ENCODE measurements at places on chromosomes 6 and 20.

DNA sequence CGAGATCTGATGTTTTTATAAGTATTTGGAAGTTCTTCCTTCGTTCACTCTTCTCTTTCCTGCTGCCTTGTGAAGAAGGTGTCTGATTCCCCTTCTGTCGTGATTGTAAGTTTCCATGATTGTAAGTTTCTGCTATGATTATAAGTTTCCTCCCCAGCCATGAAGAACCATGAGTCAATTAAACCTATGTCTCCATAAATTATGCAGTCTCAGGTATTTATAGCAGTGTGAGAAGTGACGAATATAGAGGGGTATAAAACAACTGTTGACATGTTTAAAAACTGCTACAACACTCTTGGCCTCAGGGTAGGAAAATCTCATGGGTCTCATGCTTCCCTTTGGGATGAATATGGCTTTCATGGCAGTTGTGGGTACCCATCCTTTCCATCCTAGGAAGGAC lies 5.8 kb upstream of the WFDC2 start:
- no peak for DNase-seq

DNA sequence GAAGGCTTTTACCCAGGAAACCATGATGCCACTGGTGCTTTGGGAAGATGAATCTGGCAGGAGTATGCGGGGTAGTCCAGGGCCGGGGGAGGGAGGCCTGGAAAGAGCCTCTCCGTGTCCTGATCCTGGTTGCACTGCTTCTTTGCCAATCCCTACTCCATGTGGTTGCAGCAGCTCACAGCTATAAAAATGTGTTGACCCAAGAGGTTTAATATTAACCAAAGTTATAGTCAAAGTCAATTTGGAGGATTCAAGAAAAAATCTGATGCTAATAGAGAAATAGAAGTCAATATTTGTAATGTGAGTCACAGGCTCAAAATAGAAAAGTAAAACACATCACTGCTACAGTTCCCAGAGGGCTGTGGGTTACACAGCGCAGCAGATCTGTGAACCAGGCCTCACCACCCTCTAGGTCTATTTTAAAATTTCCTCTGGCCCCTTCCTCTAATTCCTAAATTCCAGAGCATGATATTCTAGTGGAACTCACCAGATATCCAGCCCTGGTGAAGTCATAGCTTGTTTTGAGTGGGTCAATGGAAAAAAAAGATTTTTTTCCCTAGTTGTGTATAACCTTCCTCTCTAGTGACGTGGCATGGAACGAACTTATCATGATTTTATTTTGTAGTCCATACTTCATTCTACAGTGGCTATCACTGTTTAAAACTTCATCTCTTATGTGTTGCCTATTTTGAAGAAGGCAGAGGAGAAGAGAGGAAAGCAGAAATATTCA lies 63.2 kb upstream of the BMP2 start:
- no peak for DNase-seq

DNA sequence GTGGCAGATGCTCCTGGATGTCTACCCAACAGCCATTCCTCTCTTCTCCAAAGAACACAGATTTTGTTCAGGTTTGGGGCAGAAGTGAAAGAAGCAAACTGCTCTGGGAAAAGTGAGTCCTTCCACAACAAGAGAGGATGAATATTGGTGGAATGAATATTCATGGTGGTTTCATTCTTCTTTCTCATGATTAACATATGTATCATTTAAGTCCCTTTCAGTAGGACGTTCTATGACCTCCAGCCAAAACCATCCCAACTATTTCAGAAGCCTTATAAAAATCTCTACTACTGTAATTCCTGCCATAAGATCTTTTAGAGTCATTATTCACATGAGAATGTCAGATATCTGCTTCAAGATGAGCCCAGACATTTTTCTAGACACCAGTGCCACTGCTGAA lies 44.4 kb downstream of the MDN1 start:
- no peak for DNase-seq

GRCh38 chr20:35615667-35616464 lies at the start of gene SPAG4:
Gene SPAG4, plus strand, starts transcription at chr20:35615829. Its CDS starts 175 bp downstream, at chr20:35616004.
- peak; percentile 99 for DNase-seq

DNA sequence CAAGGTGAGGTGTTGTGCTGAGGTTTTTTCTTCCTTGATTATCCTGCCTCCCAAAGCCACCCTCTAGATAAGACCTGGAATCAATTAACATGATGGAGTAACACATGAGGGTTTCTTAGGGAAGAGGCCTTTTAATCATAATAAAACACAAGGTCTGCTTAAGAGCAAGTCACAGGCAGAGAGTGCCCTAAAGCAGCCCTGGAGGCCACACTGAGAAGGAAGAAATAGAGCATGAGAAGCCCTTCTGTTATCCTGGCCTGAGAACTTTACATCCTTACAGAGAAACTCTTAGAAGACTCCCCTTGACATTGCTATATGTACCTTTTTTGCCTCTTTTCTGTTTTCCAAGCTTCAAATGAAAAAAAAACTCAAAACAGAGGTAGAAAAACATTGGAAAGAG lies 132.3 kb downstream of the CEP57L1 start:
- DNase-seq: no peak

DNA sequence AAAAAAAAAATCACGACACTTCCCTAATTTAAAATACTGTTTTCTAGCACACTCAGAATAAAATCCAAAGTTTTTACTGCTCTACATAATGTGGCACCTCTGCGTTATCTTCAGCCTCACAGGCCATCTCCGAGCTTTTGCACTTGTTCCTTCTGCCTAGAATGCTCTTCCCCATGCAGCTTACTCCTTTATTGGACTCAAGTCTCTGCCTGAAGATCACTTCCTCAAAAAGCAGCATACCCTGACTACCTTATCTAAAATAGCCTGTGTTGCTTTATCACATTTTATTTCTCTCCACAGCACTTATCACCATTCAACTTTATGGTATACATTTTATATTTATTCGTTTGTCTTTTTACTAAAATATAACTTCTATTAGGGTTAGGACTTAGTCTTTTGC lies 2.3 kb downstream of the ZNF322 start:
- DNase-seq: no peak

DNA sequence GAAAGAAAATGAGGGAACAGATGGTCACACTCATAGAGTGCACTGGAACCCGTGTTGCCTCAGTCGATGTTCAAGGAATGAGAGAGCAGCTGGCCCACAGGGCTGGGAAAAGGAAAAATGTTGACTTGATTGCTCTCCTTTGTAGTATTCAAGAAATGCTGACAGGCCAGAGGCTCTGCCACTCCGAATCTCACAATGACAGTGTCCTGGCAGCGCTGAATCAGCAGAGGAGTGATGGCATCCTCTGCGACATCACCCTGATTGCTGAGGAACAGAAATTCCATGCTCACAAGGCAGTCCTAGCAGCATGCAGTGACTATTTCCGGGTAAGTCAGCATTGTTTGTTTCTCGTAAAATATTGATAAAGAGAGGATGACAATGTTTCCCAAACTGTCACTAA lies 51.3 kb downstream of the KLHL32 start:
- peak; percentile 7 for DNase-seq

DNA sequence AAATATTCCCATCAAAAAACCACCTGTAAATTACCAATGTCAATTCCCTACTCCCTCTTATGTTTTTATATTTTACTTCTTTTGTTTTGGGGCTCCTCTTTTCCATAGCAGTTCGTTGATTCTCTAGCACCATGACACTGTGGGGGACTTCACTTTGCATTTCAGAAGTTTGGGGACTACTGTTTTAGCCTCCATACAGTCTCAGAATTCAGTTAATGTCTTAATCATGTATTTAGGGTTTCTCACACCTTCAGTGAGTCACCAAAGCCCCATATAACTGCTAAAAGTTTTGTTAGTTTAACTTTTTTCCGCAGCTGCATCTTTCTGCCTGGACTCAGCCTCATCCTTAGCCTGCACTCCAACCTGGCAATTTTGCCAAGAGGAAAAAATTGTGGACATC lies 20.7 kb upstream of the AIG1 start:
- DNase-seq: no peak

DNA sequence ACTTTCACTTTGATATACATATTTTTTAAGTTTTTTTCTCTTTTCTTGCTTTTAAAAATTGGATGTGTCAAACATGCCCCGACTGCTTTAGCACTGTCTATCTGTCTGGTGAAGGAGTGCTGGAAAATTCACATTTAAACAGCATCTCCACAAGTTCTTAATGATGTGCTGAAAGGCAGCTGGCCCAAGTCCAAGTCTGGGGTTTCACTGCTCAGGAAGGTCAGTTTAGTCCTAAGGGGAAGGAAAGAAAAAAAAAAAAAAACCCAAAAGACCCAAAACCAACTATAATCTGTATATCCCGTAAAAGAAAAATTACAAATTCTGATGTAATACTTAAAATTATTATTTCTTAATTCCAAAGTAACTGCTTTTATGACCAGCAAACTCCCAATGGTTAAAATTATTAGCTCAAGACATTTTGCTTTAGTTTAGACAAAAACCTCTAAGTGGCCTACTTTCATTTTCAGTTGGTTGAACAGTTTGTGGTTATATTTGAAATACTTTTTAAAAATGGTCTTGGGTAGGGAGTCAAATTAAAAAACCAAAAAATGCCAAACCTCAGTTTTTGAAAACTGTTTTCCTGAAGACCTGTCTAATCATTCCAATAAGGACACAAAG lies 79.5 kb upstream of the PREP start:
- no peak for DNase-seq

GRCh38 chr6:43980004-43980795 lies 147.1 kb downstream of the MRPL14 start:
- DNase-seq: no peak

DNA sequence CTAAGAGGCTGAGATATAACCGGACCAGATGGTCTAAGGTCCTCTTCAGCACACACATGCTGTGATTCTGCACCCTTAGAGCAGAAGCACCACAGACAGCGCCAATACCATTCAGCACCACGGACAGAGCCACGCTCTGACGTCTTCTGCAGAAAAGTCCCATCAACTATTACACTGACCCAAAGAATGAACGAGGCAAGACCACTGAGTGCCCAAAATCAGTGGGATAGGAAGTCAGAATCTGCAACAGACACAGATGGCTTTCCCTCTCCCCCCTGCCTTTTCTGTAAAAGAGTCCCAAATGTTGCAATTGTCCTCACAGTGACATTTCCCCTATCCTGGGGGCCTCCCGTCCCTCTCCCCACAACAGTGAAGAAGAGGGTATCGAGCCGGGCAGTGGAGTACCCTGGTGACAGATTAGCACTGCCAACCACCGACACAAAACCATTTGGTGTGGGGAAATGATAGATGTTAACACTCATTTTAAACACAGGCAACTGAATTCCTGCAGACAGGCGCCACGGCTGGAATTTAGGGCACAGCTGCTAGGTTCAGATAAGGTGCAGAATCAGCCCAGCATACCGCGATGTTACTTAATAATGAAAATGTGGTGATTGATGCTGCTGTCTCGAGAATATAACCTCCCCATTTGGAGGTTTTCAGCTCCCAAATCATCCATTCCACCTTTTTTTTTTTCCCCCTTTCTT lies 66.6 kb upstream of the CTNNBL1 start:
- no peak for DNase-seq

GRCh38 chr6:31572041-31572911 lies at the start of gene LTA:
Gene LTA, plus strand, starts transcription at chr6:31572289. Its CDS starts 454 bp downstream, at chr6:31572743.
- DNase-seq: no peak

- no peak for DNase-seq
These were observed 680.2 kb upstream of the MMS22L start for GRCh38 chr6:97963193-97963592.

- no peak for DNase-seq
These were observed 5.7 kb downstream of the C20orf204 start for GRCh38 chr20:64041781-64042053.

GRCh38 chr6:46491628-46492547 lies 639 bp upstream of the RCAN2 start:
- DNase-seq: peak; percentile 74

DNA sequence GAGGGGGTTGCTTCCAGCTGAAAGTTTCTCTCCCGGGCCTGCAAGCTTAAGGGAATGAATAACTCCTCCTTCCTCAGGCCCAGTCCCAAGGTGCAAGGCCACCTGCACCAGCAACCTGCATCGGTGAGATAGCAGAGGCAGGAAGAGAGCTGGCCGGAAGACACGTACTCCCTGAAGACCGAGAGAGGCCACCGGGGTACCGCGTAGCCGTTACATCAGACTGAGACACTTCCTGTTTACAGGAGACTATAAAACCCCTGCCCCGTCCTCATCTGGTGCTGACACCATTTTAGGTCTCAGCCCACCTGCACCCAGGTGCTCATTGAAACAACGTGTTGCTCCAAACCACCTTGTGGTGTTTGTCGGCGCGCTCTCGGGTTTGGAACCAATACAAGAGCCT lies 60.5 kb upstream of the PRND start:
- DNase-seq: no peak

GRCh38 chr6:11353921-11354389 lies 121.5 kb upstream of the NEDD9 start:
- no peak for DNase-seq

DNA sequence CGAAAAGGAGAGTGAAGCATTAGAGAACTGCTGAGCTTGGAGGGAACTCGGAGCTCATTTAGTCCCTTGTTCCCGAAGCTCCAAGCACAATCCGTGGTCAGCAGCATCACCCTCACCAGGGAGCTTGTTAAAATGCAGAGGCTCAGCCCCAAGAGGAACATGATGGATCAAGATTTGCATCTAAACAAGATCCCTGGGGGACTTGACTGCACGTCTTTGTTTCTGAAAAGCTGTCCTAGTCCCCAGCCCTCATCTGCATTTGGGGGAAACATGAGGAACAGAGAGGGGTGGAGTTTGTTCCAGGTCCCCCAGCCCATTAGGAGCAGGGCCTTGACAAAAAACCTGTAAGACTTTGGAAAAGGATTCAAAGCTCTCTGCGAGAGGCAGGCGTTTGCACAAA lies 4.1 kb upstream of the LBP start:
- DNase-seq: no peak

- DNase-seq: no peak
These were observed 1310.0 kb upstream of the EYS start for GRCh38 chr6:67016921-67017460.

DNA sequence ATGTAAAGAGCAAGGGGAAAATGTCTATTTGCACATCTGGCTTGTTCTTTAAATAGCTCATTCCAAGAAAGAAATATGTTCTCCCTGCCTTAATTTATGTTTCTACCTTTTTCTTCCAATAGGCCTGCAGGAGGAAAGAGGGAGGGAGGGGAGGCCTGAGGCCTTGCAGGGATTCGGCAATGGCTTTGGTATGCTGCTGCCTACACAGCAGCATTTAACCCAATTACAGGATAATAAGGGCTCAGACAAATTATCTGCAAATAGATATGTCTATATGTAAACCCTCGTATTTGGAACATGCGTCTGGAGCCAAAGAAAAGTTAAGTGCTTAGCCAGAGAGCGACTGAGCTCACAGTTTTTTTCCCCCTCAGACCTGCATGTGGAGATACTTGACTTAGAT lies 277.2 kb downstream of the CDC5L start:
- no peak for DNase-seq

GRCh38 chr20:46264391-46265266 lies 43.7 kb downstream of the CDH22 start:
- no peak for DNase-seq

DNA sequence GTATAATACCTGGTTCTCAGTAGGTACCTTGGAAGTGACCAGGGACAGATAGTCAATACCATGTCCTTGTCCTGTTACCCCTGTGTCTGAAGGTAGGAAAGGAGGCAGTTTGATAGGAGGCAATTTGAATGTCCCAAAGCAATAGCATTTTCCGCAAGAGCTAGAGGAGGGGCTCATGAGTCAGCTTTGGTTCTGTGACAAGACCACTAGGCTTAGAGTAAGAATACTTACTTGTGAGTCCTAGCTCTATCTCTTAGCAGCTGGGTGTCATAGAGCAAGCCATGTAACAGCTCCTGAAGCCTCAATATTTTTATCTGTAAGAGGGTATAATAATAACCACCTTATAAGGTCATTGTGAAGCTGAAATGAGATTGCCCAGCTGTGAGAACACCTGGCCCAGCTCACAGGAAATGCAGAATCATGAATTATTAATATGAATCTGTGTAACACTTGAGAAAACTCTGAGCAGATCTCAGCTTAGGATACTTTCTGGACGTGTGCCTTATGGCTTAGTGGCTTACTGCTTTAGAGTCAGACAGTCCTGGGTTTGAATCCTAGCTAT lies 58.6 kb downstream of the DAAM2 start:
- DNase-seq: no peak
